ENCODE measurements at places on chromosomes 13 and 19.

- DNase-seq = no peak
These were observed 8.3 kb downstream of the PGLYRP1 start for GRCh38 chr19:46014534-46014933.

DNA sequence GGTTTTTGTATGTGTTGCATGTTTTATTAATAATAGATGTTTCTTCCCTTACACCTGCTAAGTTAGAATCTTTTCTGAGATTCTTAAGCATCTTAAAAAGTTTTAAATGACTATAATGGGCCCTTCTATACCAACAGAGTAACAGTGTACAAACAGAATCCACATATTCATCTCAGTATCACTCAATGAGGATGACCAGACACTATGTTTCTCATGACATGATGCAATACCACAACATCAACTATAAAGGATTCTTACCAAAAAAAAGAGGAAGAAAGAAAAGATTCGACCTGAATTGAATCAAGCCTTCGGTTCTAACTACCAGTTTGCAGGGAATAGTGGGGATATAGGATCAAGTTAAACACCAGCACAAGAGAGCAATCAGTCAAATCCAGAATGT, 56.5 kb downstream of the INTS6 start:
- no peak for DNase-seq

DNA sequence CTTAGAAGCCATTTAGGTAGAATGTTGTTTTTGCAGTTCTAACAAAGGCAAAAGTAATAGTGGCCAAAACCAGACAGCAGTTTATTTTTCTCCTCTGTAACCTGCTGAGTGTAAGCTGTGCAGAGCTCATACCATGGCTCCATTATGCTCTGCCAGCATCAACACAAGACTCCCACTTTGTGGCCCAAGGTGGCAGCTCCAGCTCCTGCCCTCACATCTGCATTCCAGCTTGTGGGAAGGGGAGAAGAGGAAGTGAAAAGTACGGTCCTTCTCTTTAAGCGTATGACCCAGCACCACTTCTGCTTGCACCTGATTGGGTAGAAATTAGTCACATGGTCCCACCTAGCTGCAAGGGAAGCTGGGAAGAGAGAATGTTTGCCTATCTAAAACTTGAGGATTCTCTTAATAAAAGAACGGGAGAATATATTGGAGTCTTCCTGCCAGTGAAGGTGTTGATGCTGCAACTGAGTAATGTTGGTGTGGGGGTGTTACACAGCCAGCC, 19.2 kb downstream of the ADGRE1 start:
- no peak for DNase-seq

DNA sequence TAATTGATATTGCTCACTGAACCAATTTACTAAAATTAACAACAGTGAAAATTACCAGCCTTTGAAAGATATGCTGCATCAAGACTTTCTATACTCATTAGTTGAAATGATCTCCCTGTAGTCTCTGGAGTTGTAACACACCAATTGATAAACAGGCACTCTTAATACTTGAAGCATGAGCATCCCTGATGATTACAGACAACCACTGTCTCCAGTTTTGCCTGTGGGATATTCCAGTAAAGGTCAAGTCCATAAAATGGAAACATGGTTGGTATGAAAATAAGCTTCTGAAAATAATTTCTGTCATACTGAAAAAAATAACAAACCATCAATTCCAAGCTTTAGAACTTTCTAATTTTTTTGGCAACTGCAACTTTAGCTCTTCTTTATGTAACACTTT, 405.8 kb downstream of the SPRY2 start:
- no peak for DNase-seq

- DNase-seq = no peak
These were observed 45.5 kb downstream of the C13orf42 start for GRCh38 chr13:51065372-51066090.

- no peak for DNase-seq
These were observed 466.0 kb downstream of the FOXO1 start for GRCh38 chr13:40200273-40200978.

GRCh38 chr19:5192568-5192967, 148.0 kb downstream of the PTPRS start:
- no peak for DNase-seq

DNA sequence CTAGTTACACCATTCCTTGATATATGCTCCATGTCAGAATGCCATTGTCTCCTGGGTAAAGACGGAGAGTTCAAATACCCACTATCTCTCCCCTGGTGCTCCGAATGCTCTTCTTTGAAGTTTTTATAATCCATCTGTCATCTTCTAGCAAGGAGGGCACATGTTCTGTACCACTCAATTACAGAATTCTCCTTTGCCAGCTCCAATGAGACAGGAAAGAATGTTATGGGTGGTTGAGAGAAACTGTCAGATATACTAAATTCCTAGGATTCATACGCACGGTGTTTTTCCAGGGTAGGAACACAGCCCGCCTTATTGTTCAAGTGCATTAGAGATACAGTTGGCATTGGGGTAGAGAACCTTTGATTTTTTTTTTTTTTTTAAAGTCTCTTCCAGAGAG, 118.0 kb upstream of the ZNF536 start:
- no peak for DNase-seq

GRCh38 chr13:110610955-110611595, 4.3 kb upstream of the NAXD start:
- no peak for DNase-seq

GRCh38 chr13:25847145-25847544, 204.7 kb downstream of the SHISA2 start:
- no peak for DNase-seq

DNA sequence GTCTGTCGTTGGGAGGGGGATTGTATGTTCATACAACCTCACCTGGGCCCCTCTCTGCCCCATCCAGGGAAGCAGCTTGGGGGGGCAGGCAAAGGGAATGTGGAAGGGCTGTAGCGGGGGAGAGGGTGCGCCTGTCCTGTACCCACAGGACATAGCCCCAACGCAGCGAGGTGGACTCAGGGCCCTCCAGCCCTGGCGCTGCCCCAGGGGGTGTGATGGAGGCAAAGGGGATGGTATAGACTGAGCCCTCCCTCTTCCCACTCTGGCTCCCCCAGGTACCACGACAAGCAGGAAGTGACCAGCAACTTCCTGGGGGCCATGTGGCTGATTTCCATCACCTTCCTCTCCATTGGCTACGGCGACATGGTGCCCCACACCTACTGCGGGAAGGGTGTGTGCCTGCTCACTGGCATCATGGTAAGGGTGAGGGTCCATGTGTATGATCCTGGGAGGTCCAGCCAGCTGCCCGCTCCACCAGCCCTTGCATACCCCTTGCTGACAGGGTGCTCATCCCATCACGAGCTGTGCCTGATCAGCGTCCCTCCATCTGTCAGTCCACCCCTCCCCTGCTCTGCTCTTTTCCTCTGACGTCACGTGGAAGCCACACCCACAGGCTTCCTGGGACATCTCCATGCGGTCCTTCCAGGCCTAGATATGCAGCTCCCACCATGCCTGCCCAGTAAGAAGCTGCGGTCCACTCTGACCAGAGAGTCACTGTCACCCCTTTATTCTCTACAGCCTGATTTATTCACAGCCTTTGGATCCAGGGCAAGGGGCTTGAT, 18.3 kb downstream of the KCNN1 start:
- DNase-seq = no peak

GRCh38 chr19:4181053-4181508, 1.3 kb downstream of the SIRT6 start:
- DNase-seq = no peak

DNA sequence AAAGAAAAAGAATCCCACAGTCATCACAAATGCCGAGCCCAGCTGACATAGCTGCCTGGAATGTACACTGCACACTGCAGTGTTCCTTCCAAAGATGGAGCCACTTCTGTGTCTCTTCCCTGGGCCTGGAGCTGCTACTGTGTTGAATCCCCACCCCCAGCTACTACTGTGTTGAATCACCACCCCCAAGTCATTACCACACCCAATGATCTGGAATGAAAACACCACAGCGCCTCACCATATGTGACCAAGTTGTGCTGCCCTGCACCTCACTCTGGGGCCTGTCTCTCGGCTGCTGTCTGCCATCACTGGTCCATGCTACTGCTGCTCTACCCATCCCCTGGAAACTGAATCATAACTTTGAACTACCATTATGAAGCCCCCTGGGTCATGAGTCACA, 861.2 kb downstream of the UQCRFS1 start:
- no peak for DNase-seq
